ENCODE measurements at places on chromosomes 5 and 9.

GRCh38 chr9:136506425-136506824 lies 23.6 kb upstream of the SEC16A start:
- no peak for DNase-seq

- DNase-seq: no peak
Measured at GRCh38 chr5:33937017-33937706, 976 bp downstream of the RXFP3 start.

DNA sequence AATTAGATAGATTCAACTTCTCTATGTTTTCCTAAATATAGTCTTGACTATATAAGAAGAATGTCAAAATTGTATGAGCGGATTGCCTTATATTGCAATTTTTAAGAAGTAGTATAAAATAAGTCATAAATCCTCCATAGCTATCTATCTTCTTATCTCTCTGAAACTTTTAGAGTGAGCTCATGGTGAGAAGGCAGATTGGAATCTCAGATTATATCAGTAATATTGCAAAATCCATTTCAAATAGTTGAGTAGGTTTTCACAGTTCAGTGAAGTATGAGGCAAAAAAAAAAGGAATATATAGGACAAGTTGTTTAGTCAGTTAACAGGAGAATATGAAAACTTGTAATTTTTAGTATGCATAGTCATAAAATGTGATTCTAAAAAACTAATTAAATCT lies 156.4 kb downstream of the FAM174A start:
- DNase-seq: no peak

DNA sequence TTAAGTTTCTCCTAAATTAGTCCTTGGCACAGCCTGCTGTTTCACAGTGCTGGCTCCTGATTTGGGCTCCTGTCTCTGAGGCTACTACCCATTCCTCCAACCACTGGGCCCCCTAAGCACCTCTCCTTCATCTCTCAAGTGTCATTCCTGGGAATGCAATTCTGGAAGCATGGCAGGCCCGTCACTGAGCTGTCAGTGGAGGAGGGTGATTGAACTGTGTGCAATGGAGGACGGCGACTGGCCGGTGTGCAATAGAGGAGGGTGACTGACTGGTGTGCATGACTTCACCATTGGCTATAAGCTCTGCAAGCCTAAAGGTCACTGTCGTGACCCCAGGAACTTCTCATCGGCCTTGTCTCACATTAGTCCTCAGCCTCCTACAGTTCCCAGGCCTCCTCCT lies 12.4 kb upstream of the IL17B start:
- no peak for DNase-seq

DNA sequence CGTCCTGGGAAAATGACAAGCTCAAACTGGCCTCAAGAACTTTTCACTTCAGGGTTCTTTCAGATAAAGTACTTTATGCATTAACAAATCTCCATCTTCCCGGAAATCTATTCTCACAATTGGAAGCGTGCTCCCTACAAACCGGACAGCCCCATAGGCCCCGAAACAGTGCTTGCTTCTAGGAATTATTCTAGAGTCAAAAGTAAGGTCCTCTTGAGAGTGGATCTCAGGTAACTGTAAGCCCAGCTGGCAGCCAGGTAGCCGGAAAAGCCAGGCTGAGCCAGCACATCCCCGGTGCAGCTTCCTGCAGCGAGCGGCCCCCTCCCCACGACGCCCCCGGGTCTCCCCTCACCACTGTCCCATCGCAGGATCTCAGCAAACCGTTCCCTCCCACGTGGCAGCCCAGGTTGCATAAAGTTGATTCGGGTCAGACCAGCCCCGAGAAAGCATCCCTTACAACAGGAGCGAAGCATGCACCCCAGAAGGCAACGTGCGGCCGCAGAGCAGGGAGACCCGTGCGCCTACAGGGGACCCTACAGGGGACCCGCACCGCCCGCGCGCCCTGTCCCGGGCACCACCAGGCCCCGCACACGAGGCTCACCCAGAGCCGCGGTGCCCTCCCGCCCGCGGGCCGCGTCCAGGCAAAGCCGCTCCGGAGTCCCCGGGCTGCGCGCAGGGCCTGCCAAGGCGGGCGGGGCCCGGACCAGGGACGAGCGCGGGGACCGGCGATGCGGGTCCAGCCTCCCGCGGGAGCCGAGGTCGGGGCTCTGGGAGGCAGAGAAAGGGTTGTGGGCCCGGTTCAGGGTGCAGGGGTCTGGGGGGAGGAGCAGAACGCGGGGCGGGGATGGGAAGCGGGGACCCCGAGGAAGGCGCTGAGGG lies 920 bp downstream of the LPCAT1 start:
- DNase-seq: no peak

GRCh38 chr5:173242675-173243121 lies 7.7 kb upstream of the NKX2-5 start:
- DNase-seq: no peak

DNA sequence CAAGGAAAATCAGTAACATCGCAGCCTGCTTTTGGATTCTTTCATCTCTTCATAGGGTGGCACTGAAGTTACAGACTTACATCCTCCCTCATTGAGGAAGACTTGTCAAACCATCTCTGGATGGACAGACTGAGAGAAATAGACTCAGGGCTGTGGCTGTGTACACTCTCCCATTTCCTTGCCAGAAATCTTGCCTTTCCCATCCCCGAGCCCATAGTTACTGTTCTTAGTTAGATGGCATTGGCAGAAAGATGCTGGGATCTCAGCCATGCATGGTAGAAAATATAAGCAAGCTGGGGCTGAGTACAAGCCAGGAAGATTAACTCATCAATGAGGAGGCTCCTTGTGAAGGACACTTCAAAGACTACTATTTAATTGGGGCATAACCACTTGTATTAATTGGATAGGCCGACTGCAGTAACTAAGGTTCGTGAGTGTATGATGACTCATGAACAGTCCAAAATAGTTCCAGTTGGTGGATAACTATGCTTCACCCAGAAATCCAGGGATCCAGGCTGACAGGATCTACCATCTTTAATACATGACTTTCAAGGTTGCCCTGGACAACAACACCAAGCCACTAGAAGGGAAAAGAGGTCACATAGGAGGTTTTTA lies 137.9 kb downstream of the TMEM38B start:
- DNase-seq: no peak

- DNase-seq: no peak
Measured at GRCh38 chr9:105206496-105206820, 38.0 kb upstream of the SLC44A1 start.

GRCh38 chr5:116451905-116452450 lies 122.6 kb downstream of the SEMA6A start:
- DNase-seq: no peak

DNA sequence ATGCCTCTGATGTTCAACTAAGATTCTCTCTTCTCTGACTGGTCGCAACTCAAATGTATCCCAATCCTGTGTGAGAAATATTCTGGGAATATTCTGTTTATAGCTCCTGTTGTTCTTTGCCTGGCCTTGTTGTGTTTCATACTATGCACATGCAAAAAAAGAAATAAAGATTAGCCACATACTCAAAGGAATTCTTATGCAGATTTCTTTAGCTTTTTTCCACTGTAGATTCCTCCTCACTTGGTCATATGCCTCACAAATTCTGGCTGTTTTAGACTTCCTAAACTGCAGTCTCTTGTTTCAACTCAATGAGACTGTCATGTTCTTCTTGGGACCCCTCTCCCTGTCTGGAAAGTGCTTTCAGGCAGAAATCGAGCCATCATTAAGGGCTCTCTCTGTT lies 217.5 kb upstream of the SH3GL2 start:
- no peak for DNase-seq

DNA sequence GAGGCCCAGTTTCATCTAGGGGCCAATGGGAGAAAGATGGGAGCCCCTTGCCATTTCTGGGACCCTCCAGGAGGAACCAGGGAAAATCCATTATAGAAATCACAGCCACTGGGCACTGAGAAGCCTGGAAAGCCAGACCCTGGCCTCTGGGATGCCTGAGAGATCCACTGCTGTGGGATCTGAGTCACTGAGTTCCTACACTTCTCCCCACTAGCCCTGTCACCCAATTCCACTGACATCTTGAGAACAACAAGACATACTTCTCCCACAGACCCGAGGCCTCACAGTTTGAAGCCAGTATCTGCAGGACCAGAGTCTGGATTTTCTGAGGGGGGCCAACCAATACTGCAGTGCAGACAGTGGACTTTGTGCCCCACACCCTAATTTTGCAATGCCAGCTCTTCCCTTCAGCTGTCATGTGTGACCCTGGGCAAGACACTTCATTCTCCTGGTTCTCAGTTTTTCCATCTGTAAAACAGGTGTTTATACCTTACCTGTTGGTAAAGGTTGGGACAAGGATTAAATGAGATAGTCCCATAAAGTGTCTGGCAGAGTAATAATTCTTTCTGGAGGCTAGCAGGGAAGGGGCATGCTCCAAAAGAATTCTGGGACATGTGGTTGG lies 46.5 kb downstream of the CXXC5 start:
- no peak for DNase-seq

- DNase-seq: no peak
Measured at GRCh38 chr5:2697041-2697440, 54.4 kb downstream of the IRX2 start.

DNA sequence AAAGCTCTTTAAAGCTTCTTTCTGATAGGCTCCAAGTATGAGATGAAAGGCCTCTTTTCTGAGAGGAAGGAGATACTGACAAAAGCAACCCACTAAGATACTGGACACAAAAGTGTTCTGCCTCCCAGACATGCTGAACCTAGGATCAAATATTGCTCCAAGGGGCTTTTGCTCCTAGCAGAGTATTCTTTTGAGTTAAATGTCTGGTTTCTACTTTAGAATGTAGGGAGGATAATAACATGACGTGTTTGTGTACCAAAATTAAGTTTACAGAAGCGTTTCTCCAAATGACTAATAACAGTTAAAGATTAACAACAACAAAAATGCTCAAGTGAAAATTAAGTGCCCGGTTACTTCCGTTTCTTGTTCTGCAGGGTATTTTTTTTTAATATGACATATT lies 2293.3 kb upstream of the C9orf72 start:
- DNase-seq: no peak

DNA sequence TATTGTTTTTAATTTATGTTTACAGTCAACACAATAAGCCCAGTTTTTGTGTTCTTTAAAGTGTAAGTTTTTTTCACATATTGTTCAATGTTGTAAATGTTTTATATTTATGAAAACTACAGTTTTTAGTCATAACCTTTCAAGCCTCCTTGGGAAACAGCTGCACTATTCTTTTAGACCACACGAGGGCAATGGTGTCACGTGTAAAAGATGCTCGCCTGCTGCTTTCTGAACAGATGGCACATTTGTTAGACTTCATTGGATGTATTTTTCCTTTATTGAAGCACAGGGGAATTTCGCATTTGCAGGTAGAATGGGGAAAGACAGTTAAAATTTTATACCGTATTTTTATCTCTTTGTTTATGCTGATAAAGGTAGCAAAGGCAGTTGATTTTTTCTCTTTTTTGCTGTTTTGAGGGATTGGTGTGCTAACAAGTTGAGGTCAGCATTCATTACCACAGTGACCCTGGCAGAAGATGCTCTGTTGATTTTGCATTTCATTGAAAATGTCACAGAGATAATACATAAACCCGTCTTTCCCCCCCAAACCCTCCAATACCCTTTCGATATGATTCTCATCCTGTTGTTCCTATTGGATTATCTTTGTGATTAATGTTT lies 59.0 kb downstream of the MAT2B start:
- DNase-seq: peak; percentile 31

DNA sequence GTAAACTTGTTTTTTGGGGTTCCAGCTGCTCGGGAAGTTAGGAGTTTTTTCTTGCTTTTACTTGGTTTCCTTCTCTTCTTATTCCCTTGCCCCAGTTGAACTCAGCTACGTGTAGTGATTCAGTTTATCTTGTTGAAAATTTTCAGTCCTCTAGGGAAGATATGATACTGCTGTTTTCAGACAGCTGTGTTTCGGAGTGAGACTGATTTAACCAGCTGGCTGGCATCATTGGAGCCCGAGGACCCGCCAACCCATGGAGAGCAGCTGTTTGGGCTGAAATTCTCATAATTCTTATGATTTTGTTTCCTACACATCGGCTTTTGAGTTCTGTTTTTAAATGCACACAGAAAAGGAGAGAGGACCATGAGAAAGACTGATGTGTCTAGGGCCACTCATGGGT lies 271.5 kb downstream of the NR3C1 start:
- no peak for DNase-seq

- DNase-seq: no peak
Measured at GRCh38 chr5:41213340-41213739, at the start of gene C6. TSS of gene C6 (minus strand) at chr5:41213532. CDS start at chr5:41203230, 10,302 bp downstream.

GRCh38 chr5:181205761-181206649 lies 1.0 kb upstream of the TRIM7 start:
- DNase-seq: no peak

DNA sequence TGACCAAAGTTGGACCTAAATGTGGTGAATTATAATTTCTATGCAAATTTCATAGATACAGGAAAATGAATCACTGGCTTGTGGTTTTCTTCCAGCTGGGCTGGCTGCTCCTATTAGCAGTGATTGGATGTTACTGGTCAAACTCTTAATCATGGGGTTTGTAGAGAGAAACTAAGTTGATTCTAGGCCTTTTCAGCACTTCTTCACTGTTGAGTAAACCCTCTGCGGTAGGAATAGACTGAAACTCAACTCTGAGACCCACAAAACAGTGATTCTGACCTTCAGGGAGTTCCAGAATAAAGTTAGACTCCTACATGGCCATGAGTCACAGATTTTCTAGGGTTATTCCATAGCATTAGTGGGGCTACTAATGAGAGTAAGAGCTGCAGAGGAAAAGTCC lies 47.9 kb upstream of the FKTN start:
- DNase-seq: no peak

DNA sequence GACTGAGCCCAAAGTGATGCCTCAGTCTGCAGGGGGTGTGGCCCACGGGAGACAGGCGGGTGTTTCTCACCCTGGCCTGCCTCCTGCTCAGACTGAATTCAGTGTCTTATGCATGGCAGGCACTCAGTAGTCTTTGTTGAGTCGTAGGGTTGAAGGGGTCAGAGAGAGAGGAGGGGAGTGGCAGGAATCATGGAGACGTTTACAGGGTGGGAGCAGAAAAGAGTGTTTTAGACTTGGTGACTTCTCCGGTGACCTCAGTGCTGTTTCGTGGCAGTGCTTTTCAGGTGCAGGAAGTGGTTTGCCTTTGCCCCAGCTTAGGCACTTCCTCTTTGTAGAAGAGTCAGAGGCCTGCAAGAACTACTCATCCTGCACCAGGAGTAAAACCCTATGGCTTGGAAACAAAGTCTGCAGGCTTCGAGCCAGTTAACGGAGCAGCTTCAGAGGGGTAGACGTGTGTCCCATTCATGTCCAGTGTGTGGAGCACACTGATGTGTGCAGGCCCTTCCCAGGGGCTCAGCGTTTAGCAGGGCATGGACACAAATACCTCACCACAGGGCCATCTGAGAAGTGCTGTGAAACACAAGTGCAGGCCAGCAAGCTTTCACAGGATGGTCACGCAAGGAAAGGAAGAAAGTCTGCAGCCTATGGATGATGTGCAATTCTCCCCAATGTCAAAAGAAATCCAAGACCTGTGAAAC lies 24.5 kb upstream of the SEMA4D start:
- no peak for DNase-seq

GRCh38 chr5:45402804-45403455 lies 293.2 kb downstream of the HCN1 start:
- no peak for DNase-seq

Measured in DMS 273 treated with DMSO at 0.1 percent for 48 hours (cell line).